ENCODE measurements at places on chromosomes 7 and 10. TPM values are rescaled to one million over a fixed set of nuclear protein-coding genes. Genes with fewer than 3 reads are reported as not detected.

Gene OR2A5
- not detected for total RNA-seq

Gene CYP26C1
- not detected for total RNA-seq

Gene JCAD
- 1.2 TPM for total RNA-seq

Gene ACTL6B
- not detected for total RNA-seq

Gene EFCAB10
- not detected for total RNA-seq

Gene LRGUK
- not detected for total RNA-seq

Gene BRAF
- 12.2 TPM for total RNA-seq
